ENCODE measurements at places on chromosomes 12 and 14.
A peak's percentile ranks its signal among the peaks of the same experiment; 100 is the strongest.

- peak; percentile 82 for DNase-seq
Observed at GRCh38 chr12:46261646-46262045, 7.2 kb downstream of the SLC38A1 start.

DNA sequence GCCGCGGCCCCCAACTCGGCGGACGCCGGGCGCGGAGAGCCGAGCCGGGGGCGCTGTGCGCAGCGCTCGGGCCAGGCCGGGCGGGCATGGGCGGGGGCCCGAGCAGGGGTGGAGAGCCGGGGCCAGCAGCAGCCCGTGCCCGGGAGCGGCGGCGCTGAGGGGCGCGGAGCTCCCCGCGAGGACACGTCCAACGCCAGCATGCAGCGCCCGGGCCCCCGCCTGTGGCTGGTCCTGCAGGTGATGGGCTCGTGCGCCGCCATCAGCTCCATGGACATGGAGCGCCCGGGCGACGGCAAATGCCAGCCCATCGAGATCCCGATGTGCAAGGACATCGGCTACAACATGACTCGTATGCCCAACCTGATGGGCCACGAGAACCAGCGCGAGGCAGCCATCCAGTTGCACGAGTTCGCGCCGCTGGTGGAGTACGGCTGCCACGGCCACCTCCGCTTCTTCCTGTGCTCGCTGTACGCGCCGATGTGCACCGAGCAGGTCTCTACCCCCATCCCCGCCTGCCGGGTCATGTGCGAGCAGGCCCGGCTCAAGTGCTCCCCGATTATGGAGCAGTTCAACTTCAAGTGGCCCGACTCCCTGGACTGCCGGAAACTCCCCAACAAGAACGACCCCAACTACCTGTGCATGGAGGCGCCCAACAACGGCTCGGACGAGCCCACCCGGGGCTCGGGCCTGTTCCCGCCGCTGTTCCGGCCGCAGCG is 639 bp downstream of the FZD10 start:
- no peak for DNase-seq

DNA sequence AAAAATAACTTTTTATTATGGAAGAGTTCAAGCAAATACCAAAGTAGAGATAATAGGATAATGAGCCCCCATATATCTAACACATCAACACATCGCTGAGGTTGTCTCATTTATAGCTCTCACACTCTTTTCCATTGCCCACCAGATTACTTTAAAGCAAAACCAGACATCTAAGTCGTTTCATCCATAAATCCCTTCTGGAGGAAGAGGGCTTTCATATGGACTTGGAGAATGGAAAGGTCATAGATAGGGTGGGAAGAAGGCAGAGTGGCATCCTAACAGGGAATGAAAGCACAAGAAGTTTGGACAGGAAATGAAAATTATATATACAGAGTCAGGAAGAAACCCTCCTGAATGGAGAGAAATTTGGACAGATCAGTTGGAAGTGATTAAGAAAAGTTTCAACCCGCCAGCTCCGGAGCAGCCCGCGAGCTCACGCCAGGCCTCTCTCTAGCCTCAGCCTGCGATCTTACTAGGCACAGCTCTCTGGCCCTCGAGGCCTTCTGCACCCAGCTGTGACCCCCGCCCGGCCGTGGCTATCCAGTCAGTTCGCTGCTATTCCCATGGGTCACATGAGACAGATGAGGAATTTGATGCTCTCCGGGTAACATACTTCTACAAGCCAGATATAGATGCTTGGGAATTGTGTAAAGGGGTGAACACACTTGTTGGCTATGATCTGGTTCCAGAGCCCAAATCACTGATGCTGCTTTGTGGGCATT is 48.4 kb upstream of the NID2 start:
- no peak for DNase-seq

DNA sequence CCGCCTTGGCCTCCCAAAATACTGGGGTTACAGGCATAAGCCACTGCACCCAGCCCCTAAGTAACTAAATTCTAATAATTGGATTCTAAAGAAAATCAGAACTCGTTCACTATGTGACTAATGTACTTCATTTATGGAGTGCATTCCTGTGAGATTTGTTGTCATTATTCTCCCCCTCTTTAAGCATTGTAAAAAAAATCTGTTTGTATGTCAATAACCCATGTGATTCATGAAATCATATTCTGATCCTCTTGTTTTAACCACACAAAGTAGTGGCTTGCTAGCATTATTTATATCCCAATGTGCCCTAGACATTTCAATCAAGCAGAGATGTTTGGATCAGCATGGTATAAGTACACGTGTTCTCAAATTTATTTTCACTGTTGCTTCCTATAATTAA is 78.2 kb upstream of the OSBPL8 start:
- peak; percentile 53 for DNase-seq

GRCh38 chr12:99387661-99388060 is 259.9 kb upstream of the GARIN6 start:
- DNase-seq: no peak

All from PC-9 (cell line).